ENCODE measurements at places on chromosomes 4 and X. TPM values are rescaled to one million over a fixed set of nuclear protein-coding genes. Genes with fewer than 3 reads are reported as not detected.

GRCh38 chrX:40446921-40447320, 133.8 kb upstream of the ATP6AP2 start:
- DNase-seq = no peak

DNA sequence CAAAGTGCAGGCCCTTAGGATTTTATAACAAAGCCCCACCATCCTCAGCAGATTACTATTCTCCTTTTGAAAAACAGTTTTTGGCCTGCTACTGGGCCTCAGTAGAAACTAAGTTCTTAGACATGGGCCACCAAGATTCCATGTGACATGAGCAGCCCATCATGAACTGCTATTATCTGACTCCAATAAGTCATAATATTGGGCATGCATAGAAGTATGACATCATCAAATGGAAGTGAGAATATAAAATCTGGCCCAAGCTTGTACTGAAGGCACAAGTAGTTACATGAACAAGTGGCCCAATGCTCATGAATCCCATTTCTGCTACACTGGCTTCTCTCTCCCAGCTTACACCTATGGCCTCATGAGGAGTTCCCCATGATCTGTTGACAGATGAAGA, 404.8 kb downstream of the EPHA5 start:
- no peak for DNase-seq

- no peak for DNase-seq
These were observed 1.5 kb downstream of the FRMPD3 start for GRCh38 chrX:107450823-107451509.

GRCh38 chr4:38396091-38396490, 267.9 kb upstream of the KLF3 start:
- DNase-seq = no peak

DNA sequence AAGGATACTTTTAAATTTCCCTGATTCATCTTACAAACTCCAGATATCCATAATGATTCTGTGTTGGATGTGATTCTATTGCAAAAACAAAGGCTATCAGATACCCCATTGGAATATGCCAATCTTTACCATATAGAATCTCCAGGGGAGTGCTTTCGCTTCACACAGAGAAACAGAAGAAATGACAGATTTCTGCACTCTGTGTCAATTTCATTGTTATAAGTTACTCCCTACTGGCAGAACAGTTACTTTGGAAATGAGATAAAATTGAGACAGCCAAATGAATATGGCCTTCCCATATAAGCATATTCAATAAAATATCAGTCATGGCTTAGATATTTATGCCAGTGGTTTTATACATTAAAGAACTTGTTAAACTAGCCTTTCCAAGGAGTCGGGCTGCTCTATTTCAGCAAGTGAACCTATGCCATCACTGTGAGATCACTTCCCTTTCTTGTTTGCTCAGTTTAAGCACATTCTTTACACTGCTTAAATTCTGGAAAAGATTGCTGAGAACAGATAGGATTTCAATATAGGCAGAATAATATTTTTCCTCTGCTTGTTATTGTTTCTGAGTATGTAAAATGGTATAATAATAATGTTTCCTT, 127.5 kb upstream of the ANXA10 start:
- DNase-seq = no peak

- no peak for DNase-seq
These were observed 11.3 kb upstream of the DRP2 start for GRCh38 chrX:101208152-101208905.

- no peak for DNase-seq
These were observed 74.9 kb downstream of the MTMR1 start for GRCh38 chrX:150768132-150768485.

- no peak for DNase-seq
These were observed 7.7 kb upstream of the SLAIN2 start for GRCh38 chr4:48333587-48333986.

The FGFRL1 gene
- 91.1 TPM for total RNA-seq

GRCh38 chr4:675980-676870, 1.9 kb downstream of the MYL5 start:
- no peak for DNase-seq

The NXF3 gene
- total RNA-seq = 0.25 TPM

DNA sequence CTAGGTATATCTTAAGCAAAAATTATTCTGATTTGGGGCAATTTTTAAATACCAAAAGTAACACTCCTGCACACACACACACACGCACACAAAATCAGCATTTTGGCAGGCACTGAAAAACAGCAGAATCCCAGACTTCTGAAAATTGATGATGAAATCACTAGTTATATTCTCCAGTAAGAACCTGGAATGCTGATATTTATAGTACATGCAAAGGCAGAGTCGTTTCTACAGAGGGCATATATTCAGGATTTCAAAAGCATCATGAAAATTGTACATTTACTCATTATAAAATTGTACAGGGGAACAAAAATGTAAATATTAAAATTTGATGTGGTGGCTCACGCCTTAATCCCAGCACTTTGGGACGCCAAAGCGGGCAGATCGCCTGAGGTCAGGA, 352.5 kb upstream of the PITX2 start:
- no peak for DNase-seq

GRCh38 chrX:149522916-149523315, 17.8 kb upstream of the IDS start:
- DNase-seq = no peak

- no peak for DNase-seq
These were observed 62.8 kb downstream of the CNKSR2 start for GRCh38 chrX:21437036-21437435.

DNA sequence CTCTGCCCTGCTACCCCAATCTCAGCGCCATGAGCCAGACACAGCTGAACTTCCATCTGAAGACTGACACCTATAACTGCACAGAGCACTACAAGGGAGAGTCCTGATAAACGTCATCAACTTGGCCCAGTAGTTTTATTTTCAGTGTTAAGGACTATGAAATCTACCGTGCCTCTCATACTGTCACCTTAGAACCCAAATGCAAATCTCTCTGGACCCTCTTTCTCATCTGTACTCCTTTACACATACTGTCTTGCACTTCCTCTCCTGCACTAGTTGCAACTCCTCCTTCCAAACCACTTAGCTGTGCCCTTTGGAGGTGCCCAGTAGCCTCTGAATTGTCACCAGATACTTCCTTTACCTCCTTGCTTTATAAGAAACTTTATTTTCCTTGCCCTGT, 420.2 kb upstream of the CNKSR2 start:
- no peak for DNase-seq
